Hematopoietic multipotent progenitor cell (in vitro differentiated cells): ENCODE measurements at places on chromosomes 3 and 15. TPM values are rescaled to one million over a fixed set of nuclear protein-coding genes. Genes with fewer than 3 reads are reported as not detected.

PLXNB1 gene
- 20.7 TPM for total RNA-seq

CCDC71 gene
- total RNA-seq = 61.4 TPM

TNFSF10 gene
- total RNA-seq = 34.5 TPM

CA12 gene
- total RNA-seq = under 0.01 TPM

CLDN1 gene
- not detected for total RNA-seq

MUC20 gene
- 4.6 TPM for total RNA-seq

ISL2 gene
- not detected for total RNA-seq

USP4 gene
- 36.1 TPM for total RNA-seq

GUCA1C gene
- not detected for total RNA-seq

IQCB1 gene
- 22.6 TPM for total RNA-seq

TEX9 gene
- 3.8 TPM for total RNA-seq

IL17RC gene
- total RNA-seq = 31.2 TPM

LRRK1 gene
- total RNA-seq = 20.2 TPM

ATP11B gene
- 21.8 TPM for total RNA-seq

LRRC2 gene
- total RNA-seq = under 0.01 TPM

MYZAP gene
- 0.27 TPM for total RNA-seq

MUC4 gene
- under 0.01 TPM for total RNA-seq

FAM227B gene
- 3.2 TPM for total RNA-seq

SOX14 gene
- total RNA-seq = not detected

MOBP gene
- under 0.01 TPM for total RNA-seq

GOLGA8J gene
- total RNA-seq = under 0.01 TPM

GCSAM gene
- 1.3 TPM for total RNA-seq

CYP19A1 gene
- not detected for total RNA-seq

LEKR1 gene
- total RNA-seq = 1.1 TPM

GRK7 gene
- not detected for total RNA-seq

OXNAD1 gene
- total RNA-seq = 10.0 TPM

POLR2H gene
- total RNA-seq = 46.9 TPM

ARID3B gene
- 11.0 TPM for total RNA-seq

ALAS1 gene
- 25.6 TPM for total RNA-seq

IGSF11 gene
- total RNA-seq = under 0.01 TPM

SH2D7 gene
- not detected for total RNA-seq

IMPG2 gene
- 0.27 TPM for total RNA-seq

ZNF502 gene
- 1.3 TPM for total RNA-seq

ATP8B4 gene
- total RNA-seq = 141 TPM

SAMD7 gene
- total RNA-seq = not detected

LRRIQ4 gene
- under 0.01 TPM for total RNA-seq

LAMB2 gene
- total RNA-seq = 78.9 TPM

ATP2B2 gene
- total RNA-seq = 0.27 TPM

KBTBD8 gene
- 1.9 TPM for total RNA-seq

NEO1 gene
- total RNA-seq = 0.27 TPM

ROPN1 gene
- total RNA-seq = not detected
